ENCODE measurements at places on chromosomes 5 and 9. TPM values are rescaled to one million over a fixed set of nuclear protein-coding genes. Genes with fewer than 3 reads are reported as not detected.

GABRP gene
- total RNA-seq = 1.2 TPM

SPATA24 gene
- total RNA-seq = 2.4 TPM

ADRB2 gene
- 9.2 TPM for total RNA-seq

ENHO gene
- total RNA-seq = 2.2 TPM

PCDHGC5 gene
- 3.5 TPM for total RNA-seq

CEL gene
- total RNA-seq = not detected

TMEM215 gene
- 0.55 TPM for total RNA-seq

MRPL41 gene
- 25.2 TPM for total RNA-seq

PCDHB15 gene
- total RNA-seq = 10.2 TPM
